ENCODE measurements at places on chromosomes 11 and 22.

- DNase-seq = no peak
Observed at GRCh38 chr11:60378354-60378753, at the start of gene MS4A7. Gene MS4A7 (plus strand): TSS chr11:60378532. CDS start chr11:60383142, 4,610 bp downstream.

DNA sequence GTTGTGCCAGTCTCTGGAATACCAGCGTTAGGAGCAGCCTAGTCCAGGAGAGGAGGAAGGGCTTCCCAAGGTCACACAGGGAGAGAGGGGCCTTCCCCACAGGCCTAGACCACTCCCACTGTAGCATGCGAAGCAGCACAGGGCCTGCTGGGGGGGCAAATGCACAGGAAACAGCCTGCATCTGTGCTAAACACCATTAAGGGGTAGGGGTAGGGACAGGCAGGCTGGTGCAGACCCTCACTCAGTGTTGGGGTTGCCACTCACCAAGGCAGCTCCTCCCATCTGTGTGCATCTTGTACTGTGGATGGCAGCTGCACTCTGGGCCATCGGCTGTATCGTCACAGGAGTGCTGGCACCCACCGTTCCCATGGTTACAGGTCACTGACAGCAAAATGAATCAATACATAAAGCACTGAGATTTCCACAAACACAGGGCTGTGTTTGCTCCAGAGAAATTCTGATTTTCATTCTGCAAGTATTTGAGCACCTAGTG, 24.9 kb downstream of the SCUBE2 start:
- no peak for DNase-seq

- DNase-seq = no peak
Observed at GRCh38 chr11:45451766-45452440, 165.8 kb upstream of the SYT13 start.

- no peak for DNase-seq
Observed at GRCh38 chr22:36284171-36284571, 31.2 kb downstream of the APOL1 start.

- DNase-seq = no peak
Observed at GRCh38 chr11:8608652-8609051, 14.6 kb upstream of the STK33 start.

DNA sequence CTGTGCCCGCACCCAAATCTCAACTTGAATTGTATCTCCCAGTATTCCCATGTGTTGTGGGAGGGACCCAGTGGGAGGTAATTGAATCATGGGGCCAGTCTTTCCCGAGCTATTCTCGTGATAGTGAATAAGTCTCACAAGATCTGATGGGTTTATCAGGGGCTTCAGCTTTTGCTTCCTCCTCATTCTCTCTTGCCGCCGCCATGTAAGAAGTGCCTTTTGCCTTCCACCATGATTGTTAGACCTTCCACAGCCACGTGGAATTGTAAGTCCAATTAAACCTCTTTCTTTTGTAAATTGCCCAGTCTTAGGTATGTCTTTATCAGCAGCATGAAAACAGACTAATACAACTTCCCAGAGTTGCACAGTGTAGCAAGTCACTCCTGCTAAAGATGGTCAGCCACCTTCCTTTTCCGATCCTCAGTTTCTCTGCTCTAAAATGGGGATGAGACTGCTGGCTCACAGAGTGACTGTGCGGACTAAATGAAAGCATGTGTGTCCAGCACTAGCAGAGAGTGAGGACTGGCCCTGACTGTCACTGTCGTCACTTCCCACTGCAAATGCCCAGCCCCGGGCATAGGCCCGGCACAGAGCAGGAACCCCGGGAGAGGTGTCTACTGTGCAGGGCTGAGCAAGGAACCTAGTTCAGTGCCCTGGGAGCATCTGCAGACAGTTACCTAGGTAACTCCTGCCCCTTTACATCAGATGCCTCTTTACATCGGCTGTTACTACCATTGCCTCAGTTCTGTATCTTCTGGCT, 9.5 kb downstream of the TSKU start:
- DNase-seq = no peak

DNA sequence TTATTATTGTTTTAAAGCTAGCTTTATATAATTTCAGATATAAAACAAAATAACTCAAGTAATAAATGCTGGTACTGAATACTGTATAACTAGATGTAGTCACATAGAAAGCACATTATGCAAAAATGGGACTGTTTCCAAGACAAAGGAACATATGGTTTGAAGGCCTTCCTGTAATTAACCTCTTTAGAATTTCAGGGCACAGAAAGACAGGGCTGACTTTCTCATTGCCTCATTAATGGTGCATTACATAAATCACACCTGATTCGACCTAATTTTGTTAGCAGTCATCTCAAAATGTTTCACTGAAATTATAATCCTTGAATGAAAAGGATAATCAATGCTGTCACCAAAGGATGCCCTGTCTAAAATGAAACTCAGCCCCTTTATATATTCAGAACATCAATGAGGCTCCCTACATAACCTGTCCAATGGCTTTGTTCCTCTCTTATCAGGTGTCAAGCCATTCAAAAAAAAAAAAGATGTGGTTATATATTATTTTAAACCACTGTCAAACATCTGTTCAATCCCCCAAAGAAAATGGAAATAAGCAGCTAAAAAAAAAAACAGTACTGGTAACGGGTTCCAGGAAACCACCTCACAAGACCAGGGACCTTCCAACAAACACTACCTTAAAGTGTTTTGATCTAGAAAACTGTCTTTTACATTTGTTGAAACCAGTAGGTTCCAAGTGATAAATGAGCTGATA, 77.4 kb downstream of the FAM168A start:
- DNase-seq = no peak

- DNase-seq = no peak
Observed at GRCh38 chr11:94885581-94885980, 87.8 kb downstream of the CWC15 start.

DNA sequence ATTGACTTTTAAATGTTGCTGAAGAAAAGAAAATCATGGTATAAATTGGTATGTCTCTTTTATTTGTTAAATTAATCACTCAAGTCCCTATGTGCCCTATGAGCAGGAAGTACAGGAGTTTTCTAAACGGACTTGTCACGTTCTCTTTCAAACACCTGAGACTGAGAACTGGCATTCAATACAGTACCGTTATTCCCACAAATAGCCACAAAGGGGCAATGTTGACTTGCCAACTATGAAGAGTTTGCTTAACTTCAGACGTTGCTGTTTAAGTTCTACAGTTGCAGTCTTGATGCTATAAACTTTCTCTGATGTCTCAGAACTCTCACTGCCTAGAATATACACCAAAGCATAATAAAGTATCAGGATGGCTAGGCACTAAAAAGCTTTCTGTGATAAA, 7.6 kb downstream of the OR56A1 start:
- peak; percentile 7 for DNase-seq

DNA sequence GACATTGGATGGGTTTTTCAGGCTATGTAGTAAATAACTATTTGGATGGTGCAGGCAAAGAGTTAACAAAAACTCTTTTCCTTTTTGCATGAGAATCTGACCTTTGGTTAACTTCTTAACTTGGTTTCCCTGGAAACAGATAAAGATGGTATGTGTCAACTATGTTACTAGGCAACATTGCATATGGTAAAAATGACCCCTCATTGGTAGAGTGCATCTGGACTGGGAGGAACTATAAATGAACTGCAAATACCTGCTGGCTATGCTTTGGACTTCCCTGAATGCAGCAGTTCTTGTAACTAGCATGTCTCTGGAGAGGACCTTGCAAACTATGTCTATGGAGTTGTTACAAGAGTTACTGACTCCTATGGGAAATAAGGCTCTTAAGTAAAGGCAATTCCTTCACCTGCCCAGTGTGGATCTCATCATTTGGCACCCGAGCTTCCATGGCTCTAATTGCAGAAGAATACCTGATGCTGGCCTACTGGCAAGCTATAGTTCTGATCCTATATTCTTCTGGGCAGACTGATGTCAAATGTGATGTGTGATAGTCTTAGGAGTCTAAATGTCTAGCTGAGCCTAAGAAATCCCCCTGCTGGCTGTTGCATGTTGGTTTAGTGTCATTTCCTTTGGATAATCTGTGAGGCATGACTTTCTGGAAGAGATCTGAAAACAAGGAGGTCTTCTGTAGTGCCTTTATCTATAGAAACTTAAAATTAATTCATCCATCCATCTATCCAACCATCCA, 126.7 kb upstream of the MTMR2 start:
- peak; percentile 38 for DNase-seq

DNA sequence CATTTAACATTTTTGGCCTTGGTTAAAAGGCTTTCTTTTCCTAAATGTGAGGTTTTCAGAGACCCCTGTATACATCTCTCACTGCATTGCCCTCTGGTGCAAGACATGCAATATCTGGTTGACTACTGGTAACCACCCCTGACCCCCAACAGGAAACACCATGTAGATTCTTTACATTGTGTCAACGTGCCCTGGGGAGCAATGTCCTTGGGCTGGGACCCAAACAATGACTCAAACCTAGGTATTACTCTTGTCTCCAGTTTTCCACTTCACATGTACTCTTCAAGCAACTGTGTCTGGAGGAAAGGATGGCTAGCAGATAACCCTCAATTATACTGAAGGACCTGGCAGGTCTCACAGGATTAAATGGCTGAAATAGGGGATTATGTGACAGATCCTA, 1.1 kb upstream of the GPR83 start:
- no peak for DNase-seq

DNA sequence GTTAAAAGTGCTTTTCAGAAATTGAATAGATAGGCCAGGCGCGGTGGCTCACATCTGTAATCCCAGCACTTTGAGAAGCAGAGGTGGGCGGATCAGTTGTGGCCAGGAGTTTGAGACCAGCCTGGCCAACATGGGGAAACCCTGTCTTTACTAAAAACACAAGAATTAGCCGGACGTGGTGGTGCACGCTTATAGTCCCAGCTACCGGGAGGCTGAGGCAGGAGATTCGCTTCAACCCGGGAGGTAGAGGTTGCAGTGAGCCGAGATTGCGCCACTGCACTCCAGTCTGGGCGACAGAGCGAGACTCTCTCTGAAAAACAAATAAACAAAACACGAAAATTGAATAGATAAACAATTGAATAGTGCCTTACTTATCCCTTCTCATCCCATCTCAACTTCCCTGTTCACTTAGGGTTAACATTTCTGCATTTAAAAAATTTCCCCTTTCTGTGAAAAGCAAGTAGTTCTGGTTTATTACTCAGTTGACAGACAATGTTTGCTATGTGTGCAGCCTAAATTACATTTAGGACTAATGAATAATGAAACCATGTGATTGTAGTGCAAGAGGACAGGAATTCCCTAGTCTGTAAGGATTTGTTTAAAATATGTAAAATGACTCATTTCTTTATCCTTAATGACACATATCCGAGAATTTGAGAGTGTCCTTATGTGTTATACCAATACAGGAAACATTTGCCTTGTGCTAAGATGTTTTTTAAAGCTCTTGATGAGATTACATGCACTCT, 6.0 kb downstream of the RNF169 start:
- no peak for DNase-seq

DNA sequence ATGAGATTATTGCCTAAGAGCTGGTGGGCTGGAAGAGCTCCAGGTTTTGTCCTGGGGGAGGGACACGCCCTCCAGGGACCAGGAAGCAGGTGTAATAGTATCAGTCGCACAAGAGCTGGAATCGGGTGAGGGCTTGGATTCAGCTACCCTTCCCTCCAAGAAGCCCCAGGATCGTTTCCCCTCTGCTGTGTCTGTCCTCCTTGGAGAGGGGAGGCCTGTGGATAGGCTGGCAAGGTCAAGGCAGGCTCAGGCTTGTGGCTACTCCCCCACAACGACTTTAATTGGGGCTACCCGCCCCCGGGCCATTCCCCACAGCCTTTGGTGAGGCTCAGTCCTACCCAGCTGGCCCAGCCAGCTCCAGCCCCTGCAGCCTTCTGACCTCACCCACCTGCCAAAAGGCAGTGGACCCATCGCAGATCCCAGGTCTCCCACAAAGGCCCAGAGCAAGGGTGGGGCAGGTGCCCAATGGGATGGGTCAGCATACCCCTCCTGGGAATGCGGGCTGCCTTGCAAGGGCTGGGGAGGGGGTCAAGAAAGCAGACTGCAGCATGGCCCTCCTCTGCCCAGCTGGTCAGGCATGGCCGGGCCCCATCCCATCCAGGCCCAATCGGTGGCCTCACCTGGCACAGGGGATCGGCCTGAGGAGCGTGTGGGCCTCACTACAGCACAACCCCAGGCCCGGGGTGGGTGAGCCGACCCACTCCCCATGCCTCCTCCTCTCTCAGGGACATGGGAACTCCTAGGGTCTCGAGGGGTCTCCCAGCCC, 1.0 kb downstream of the CTSD start:
- no peak for DNase-seq

DNA sequence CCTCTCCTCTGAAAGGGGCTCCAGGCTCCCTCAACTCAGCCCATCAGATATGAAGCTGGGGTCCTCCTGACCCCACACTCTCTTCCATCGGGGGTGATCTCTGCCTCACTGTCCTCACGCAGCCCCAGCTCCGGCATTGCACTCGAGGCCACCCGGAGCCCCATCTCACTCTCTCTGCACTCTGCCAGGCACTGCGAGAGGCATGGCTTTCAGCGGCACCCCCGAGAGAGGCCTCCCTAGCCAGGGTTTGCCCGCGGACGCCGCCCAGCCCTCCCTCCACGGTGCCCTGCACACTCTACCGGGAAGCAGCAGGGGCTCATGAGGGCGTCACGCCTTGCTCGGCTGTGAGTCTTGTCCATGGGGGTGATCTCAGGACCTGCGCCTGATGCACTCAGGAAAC, 436.2 kb downstream of the BRD1 start:
- DNase-seq = no peak

DNA sequence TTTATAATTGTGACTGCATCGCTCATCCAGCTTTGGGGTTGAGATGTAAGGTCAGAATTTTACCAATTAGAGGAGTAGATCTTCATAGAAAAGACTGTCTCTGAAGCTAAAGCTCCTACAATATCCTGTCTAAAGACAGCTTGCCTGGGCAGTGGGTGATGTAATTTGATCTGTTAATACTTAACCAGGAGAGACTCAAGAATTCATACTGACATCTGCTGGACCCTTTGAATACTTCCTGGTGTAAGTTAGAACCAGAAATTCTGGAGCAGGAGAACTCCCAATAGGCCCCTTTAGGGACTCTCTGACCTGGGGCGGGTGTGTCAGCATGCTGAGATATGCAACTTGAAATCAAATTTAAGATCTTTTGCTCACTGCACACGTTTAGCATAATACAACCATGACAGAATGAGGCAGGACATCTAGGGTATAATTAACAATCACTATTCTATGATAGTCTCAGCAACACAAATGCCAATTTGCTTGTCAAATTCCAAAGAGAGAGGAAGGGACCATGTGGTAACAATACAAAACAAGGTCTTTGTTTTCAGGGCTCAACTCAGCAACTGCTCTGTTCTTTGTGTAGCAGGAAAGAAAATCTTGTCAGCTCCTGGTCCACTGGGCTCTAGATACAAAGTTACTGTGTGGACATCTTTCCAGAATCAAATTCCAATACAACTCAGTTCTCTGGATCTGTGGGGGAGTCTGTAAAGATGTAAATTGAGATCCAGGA, 143.9 kb downstream of the INSC start:
- peak; percentile 34 for DNase-seq

DNA sequence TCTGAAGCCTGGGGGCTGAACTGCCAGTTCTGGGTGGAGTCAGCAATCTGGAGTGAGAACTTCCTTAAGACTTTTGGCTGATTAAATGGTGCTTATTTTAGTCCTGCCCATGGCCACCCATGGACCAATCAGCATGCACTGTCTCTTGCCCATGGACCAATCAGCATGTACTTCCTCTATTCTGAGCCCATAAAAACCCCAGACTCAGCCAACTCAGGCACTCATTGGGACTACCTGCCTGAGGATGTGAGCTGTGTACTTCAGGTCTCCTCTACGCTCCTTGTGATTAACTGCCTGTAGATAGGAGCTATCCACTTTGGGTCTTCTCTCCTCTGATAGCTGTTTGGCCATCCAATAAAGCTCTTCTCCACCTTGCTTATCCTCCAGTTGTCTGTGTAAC, 342.3 kb upstream of the CCDC179 start:
- no peak for DNase-seq

GRCh38 chr22:43181321-43182076, 5.4 kb downstream of the TTLL12 start:
- DNase-seq = peak; percentile 52

- DNase-seq = no peak
Observed at GRCh38 chr11:45949992-45950407, 27.5 kb downstream of the LARGE2 start.

Measured in WERI-Rb-1 (cell line).